ENCODE measurements at places on chromosomes 4 and X.

GRCh38 chr4:37467824-37468223, 218.4 kb downstream of the RELL1 start:
- no peak for DNase-seq

- no peak for DNase-seq
These were observed 333.9 kb downstream of the INPP4B start for GRCh38 chr4:142512161-142512560.

DNA sequence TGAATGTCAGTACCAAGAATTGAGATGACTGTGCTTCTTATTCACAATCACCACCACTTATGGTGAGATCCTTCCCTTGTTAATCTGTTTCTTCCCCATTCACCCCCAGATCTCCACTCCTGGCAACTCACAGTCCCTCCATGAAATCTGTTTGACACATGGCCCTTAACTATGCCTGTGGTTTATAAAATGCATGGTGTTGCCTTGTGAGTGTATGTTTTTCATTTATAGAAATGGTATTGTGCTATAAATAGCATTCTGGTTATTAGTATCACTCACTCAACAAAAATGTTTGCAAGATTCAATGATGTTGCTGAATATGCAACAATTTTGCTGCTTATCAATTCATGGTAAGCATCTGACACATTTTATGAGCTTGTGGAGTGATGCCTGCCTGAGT, 131.0 kb downstream of the PRKX start:
- DNase-seq: no peak

- DNase-seq: no peak
These were observed 38.2 kb downstream of the MAGED1 start for GRCh38 chrX:51931566-51932150.
